Activated naive CD4-positive, alpha-beta T cell treated with anti-CD3 and anti-CD28 coated beads, Interleukin-2, amount 50 U/mL, for 16 hours (primary cell): ENCODE measurements at places on chromosomes 3 and 15.

DNA sequence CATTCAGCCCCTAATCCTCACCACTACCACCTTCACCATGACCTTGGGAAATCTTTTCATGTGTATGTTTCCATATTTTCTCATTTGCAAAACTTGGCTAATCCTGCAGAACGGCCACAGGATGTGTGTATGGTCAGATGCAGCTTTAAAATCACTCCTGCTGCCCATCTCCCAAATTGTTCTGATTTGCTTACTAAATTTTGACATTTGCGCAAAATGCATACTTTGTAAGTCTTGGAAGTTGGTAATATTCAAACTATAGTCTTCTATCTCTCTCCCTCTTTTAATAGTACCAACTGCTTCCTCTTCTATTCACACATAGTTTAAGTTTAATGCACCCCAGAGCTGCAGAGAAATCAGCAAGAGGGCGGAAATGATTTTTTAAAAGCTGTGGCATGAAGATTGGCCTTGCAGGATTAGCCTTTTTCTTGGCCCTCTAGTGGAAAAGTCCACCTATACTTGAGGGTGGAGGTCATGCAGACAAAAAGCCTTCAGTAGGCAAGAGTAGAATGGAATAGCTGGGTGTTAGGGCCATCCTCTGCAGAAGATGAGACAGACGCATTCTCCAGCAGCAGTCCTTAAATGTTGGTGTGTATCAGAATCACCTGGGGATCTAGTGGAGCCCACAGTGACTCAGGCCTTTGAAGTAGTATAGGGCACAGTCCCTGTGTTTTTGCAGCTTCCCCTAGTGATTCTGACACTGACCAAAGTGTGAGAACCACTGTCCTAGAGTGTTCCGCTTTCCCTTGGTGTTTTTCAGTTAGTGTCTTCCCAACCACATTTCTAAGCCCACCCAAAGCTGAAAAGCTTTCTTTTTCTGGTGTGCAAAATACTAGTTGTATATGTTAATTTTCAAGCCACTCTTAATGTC, 181.7 kb downstream of the CHST2 start:
- no peak for DNase-seq

GRCh38 chr3:127986803-127987202, 65.4 kb upstream of the SEC61A1 start:
- no peak for DNase-seq

- no peak for DNase-seq
Observed at GRCh38 chr3:16249336-16249735, 15.4 kb downstream of the DPH3 start.

DNA sequence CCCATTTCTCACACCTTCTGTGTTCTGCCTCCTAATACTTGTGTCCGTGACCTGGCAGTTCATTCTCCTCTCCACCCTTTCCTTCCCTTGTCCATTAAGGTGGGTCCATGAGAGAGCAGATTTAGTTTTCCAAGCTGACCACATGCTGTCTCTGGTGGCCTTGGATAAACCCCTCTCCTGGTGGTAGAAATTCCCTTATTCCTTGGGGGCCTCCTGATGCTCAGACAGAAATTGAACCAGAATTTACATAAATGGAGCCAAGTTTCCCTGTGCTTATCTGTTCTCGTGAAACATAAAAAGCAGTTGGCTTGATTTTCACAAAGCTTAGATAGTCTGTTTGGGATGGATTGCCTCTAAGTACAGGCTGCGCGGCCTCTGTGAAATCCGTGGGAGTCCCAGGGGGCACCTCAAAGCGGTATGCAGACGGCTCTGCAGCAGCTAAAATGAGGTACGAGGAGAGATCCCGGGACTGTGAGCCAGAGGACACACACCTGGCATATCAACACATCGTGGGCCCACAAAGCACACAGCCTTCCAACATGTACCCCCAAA, 101.0 kb upstream of the NMNAT3 start:
- no peak for DNase-seq

- no peak for DNase-seq
Observed at GRCh38 chr3:141403576-141403975, 35.3 kb downstream of the ZBTB38 start.

- no peak for DNase-seq
Observed at GRCh38 chr3:171419457-171419856, 40.7 kb downstream of the TNIK start.

- DNase-seq, result no peak
Observed at GRCh38 chr3:146569314-146569713, 24.9 kb upstream of the PLSCR1 start.

GRCh38 chr3:107942244-107942643, 148.6 kb downstream of the CD47 start:
- peak; percentile 21 for DNase-seq
